ENCODE measurements at places on chromosomes 12 and 14. TPM values are rescaled to one million over a fixed set of nuclear protein-coding genes. Genes with fewer than 3 reads are reported as not detected.

Gene PPP4R4
- 0.14 TPM for polyA plus RNA-seq

Gene RNASE7
- not detected for polyA plus RNA-seq

Gene RHEBL1
- polyA plus RNA-seq: 2.2 TPM

Gene TMEM233
- 1.5 TPM for polyA plus RNA-seq

Gene PPM1H
- 26.8 TPM for polyA plus RNA-seq

Gene HOXC4
- 49.4 TPM for polyA plus RNA-seq

Gene BICD1
- polyA plus RNA-seq: 26.5 TPM

Gene JPH4
- 18.9 TPM for polyA plus RNA-seq

Gene PRB2
- polyA plus RNA-seq: not detected

Gene OS9
- 210 TPM for polyA plus RNA-seq

Gene HSPA2
- polyA plus RNA-seq: 19.6 TPM

Gene IL26
- polyA plus RNA-seq: not detected

Gene ACOT6
- polyA plus RNA-seq: 0.18 TPM

Gene MED13L
- polyA plus RNA-seq: 86.3 TPM

Gene GDF3
- 0.96 TPM for polyA plus RNA-seq

Gene CISTR
- not detected for polyA plus RNA-seq

Gene LUM
- 170 TPM for polyA plus RNA-seq

GRCh38 chr14:37051153-37051552 is 121.3 kb downstream of the SLC25A21 start:
- DNase-seq: no peak

DNA sequence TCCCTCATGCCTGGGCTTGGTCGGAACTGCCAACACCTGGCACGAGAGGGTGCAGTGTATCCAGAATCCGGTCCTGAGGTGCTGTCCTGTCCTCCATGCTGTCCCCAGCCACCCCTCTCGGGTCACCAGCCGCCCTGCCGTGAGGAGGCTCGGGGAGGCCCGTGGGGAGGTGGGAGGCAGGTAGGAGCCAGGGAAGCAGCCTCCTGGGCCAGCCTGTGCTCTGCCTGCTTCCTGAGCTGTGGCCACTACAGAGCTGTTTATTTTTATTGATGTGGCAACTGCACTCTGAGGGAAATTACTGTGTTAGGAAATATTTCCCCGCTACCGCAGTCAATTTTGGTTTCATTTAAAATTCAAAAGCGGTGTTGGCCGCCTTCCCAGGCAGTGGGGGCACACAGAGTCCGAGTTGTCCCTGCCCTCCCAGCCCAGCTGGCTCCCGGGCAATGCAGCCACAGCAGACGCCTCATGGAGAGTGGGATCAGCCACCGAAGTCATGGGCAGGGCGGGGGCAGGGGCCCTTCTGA is 18.3 kb downstream of the NOC4L start:
- no peak for DNase-seq

- DNase-seq: no peak
These were observed 49.6 kb downstream of the CCDC92 start for GRCh38 chr12:123923038-123923437.

- DNase-seq: no peak
These were observed 46.0 kb upstream of the LGR5 start for GRCh38 chr12:71393625-71394024.

- DNase-seq: no peak
These were observed 50.9 kb downstream of the SLC4A8 start for GRCh38 chr12:51475543-51475942.

GRCh38 chr12:11961686-11962085 is 109.1 kb upstream of the BCL2L14 start:
- no peak for DNase-seq

GRCh38 chr12:14846042-14846587 is 2.8 kb upstream of the ART4 start:
- no peak for DNase-seq

- DNase-seq: no peak
These were observed 103.0 kb upstream of the NTF3 start for GRCh38 chr12:5328669-5329517.

GRCh38 chr12:90576707-90577106 is 378.3 kb downstream of the CCER1 start:
- no peak for DNase-seq

DNA sequence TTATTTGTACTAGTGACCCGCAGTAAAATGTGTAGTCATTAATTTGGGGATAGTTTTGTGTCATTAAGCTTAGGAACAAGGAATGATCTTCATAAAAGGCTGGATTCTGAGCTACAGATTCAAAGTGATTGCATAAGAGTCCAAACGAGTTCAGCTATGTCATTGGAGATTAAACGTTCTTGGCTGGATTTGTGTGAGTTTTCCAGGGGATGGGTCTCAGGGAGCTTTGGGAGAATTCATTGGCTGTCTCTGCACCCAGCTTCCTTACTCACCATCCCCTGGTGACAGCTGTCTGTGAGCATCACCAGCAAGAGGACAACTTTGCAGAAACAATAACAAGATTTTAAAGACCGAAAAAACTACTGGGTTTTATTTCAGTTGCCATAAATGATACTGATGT is 130.4 kb downstream of the DAAM1 start:
- DNase-seq: no peak

DNA sequence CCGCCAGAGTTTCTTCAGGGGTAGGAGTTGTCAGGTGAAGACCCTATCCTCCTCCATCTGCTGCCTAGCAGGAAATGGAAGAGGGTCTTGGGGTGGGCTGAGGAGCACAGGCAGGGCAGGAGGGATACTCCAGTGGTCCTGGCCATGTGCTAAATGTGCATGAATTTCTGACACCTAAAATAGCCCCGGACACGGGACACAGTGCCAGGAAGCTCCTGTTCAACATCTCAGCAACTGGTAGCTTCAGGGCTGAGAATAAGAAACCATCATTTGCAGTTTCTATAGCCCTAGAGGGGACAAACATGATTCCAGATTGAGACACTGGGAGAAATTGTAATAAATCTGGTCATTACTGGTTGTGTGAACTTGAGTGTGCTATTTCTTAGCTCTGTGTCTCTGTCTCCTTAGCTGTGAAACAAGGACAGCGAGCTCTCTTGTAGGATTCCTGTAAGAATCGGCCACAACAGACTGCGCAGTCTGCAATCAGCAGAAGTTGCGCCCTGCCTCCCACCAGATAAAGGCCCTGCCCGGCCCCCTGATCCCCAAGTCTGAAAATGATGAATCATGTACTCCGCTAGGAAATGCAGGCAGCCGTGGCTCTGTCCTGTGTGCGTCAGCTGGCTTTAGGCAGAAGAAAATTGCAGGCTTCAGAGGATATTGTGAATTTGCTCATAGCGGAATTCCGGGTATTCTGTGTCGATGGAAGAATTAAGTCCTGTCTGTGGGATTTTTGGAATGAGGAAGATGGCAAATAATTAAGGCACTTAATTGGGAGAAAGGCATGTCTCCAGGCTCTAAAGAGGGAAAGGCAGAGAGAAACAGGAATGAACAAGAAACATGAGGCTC is 35.2 kb upstream of the MEG3 start:
- DNase-seq: no peak

DNA sequence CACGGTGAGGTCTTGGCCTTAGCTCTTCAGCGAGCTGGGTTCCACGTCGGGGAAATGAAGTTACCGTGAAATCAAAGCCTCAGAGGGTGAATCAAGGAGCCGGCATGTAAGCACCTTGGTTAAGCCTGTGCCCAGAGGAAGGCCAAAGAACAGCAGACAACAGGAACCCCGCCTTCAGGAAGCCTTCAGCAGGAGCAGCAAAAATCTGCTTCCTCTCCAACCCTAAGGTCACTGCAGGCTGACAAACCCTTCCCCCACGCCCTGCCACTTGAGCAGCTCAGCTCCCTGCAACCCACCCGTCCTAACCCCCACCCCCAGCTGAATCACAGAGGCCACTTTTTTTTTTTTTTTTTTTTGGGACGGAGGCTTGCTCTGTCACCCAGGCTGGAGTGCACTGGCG is 72.9 kb upstream of the LTA4H start:
- DNase-seq: no peak

GRCh38 chr12:116299665-116300328 is 22.3 kb upstream of the MED13L start:
- DNase-seq: no peak

GRCh38 chr14:71264260-71264659 is 357.0 kb downstream of the PCNX1 start:
- DNase-seq: no peak

DNA sequence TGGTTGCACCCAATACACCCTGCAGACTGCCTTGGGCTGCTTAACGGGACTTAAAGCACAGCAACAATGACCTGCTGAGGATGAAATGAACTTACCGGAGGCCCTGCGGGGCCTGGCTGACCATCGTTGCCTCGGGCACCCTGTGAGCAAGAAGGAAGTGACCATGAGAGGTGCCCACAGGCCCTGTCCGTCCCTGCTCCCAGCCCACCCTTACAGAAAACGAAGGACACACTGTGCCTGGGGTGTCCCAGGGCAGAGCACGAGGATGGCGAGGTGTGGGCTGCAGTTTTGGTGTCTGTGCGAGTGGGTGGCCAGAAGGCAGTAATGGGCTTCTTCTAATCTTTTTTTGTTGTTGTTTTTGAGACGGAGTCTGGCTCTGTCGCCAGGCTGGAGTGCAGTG is 14.6 kb downstream of the COL2A1 start:
- no peak for DNase-seq

- DNase-seq: no peak
These were observed 56.1 kb upstream of the FUT8 start for GRCh38 chr14:65356327-65356836.

GRCh38 chr14:103628221-103628683 is 759 bp upstream of the KLC1 start:
- peak; percentile 19 for DNase-seq

GRCh38 chr14:67555518-67556090 is 22.5 kb downstream of the PLEKHH1 start:
- DNase-seq: no peak

DNA sequence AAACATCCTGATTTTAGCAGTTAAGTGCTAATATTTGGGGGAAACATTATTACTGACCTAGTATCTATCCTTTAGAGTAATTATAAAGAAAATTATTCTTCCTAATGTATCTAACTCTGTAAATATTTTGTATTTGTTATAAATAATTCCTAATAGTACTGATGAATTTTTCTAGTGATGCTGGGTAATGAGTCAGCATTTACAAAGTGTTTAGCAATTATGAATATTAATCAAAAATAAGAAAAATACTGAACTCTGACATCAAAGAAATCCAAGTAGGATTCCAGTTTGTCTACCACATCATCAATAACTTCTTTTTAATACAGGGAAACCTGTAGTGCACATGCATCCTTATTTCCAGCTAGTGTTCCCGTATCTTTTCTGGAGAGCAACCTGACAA is 9.0 kb downstream of the NAP1L1 start:
- DNase-seq: no peak

GRCh38 chr12:104219908-104220404 is 4.4 kb downstream of the TXNRD1 start:
- DNase-seq: no peak

- no peak for DNase-seq
These were observed 3.6 kb downstream of the SLC25A29 start for GRCh38 chr14:100302616-100303015.

- no peak for DNase-seq
These were observed 462 bp downstream of the SRP54 start for GRCh38 chr14:34983148-34983760.

- no peak for DNase-seq
These were observed 12.3 kb downstream of the APOLD1 start for GRCh38 chr12:12797794-12798152.
